CD8-positive, alpha-beta memory T cell (primary cell): ENCODE measurements at places on chromosomes 1 and 21. TPM values are rescaled to one million over a fixed set of nuclear protein-coding genes. Genes with fewer than 3 reads are reported as not detected.

Gene TRABD2B
- not detected for total RNA-seq

Gene PLA2G4A
- total RNA-seq, result 1.1 TPM

Gene NBPF15
- 24.5 TPM for total RNA-seq

- no peak for DNase-seq
Observed at GRCh38 chr1:33683913-33684312, 180.0 kb upstream of the HMGB4 start.

GRCh38 chr1:12480041-12480440, 138.0 kb downstream of the DHRS3 start:
- DNase-seq, result no peak

DNA sequence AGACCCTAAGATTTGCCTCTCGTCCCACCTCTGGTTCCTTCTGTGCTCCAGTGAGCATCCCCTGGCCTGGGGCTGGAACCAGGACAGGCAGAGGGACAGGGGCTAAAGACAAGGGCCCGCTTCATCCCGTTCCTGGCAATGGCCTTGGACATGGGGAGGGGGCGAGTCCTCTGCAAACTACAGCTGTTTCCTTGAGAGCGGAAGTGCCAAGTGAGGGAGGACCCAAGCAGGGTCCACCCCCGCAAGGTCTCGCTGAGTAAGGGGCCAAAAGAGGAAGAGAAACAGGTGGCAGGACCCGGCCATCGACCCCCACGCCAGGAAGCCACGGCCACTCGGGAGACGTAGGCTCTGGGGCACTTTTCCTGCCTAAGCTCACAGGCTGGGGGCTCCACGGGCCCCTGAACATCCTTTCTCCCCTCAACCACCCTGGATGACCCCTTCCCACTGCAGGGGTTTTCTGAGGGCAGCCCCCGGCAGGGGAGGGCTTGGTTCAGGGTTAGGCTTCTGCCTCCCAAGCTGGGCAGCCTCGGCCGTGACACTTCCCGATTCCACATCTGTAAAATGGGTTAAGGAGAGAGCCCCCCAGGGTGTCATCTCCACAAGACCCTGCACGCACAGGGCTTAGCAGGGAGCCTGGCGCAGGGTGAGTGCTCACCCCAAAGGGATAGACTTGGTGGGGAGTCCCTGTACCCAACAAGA, 17.9 kb upstream of the PLEKHG5 start:
- DNase-seq, result no peak

GRCh38 chr1:7692005-7692404, 79.1 kb upstream of the VAMP3 start:
- DNase-seq, result no peak

DNA sequence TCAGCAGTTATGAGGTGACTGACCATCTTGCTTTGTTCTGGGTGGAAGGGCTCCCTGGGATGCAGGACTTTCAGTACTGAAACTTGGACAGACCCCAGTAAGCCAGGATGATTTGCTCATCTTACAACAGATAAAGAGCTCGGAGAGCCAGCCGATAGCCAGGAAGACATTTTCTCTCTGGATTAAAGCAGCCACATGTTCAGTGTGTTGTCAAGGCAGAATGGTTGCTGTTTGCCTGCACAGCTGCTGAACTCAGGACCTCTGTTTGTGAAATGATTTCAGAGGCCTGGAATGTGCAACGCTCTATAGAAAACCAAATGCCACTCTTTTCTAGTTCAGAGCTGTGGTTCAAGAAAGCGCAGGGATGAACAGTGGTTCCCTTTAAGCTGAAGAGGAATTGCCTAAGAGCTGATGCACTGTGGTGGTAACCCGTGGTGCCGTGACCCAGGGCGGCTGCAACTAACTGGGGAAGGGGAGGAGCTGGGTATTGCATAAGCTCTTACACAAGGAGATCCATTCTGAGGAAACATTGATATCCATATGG, 40.7 kb downstream of the CASQ2 start:
- DNase-seq, result no peak

GRCh38 chr1:58922302-58923089, 138.6 kb upstream of the JUN start:
- DNase-seq, result peak; percentile 63

DNA sequence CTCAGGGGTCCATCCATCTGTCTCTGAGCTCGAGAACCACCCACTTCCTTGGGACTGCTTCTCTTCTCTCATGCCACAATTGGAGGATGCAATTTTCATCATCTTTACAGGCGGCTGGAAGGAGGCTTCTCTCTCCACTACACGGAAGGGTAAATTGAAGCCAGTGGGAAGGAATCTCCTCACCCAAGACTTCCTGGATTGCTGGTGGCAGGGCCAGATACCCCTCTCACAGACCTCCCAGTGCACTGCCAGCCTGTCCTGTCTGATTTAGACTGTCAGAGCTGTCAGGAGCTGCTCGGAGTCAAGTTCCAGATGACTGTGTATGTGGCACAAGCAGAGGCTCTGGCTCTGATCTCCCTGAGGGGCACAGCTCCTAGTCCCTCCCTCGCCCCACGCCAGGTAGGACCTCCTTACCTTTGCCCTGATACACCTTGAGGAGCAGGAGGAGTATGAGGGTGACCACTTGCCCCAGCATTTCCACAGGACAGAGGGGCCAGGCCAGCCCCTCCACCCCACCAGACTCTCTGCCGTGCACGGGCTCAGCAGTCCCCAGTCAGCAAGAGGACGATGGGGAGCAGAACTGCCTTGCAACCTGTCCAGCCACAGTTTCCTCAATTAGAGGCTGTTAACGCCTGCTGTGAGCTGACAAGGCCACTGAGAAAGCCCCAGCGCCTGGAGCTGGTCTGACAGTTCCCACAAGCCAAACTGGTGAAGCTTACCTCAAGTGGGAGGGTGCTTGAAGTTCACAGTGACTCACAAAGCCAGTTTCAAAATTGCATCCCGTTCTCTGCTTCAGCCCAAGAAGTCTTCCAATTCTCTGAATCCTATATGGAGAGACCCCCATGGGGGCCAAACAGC, at the start of gene CD244:
TSS of gene CD244 (minus strand) at position 685 of the 858 bp plus-strand sequence. CDS start at position 475, 210 bp downstream.
- DNase-seq, result peak; percentile 83

DNA sequence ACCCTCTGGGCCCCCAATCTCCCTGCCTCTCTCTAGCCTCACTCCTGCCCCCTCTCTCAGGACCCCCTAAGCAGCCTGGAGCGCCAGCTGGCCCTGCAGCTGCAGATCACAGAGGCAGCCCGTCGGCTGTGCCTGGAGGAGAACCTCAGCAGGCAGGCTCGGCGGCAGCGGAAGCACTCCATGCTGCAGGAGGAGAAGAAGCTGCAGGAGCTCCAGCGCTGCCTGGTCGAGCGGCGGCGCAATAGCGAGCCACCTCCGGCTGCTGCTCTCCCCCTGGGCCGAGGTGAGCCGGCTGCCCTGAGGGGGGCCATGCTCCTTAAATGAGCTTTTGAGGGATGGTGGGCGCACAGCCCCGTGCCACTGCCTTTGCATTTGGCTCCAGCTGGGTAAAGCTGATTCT, 6.2 kb downstream of the INAVA start:
- no peak for DNase-seq

DNA sequence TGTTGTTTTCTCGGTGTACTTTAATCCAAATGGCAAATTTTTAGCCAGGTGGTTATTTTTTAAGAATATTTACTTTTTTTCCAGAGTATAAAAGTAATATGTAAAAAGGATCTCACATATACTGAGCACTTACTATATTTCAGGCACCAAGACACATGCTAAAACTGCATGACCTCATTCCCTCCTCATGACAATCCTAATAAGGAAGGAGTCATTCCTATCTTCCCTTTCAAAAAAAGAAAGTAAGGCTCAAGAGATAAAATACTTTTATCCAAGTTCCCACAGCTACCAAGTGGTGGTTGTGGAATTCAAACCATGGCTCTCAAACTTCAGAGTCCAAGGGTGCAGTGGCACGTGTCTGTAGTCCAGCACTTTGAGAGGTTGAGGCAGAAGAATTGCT, 19.4 kb downstream of the ATP2B4 start:
- DNase-seq, result no peak
